SK-N-DZ (cell line): ENCODE measurements at places on chromosomes 4 and X.
A peak's percentile ranks its signal among the peaks of the same experiment; 100 is the strongest.

DNA sequence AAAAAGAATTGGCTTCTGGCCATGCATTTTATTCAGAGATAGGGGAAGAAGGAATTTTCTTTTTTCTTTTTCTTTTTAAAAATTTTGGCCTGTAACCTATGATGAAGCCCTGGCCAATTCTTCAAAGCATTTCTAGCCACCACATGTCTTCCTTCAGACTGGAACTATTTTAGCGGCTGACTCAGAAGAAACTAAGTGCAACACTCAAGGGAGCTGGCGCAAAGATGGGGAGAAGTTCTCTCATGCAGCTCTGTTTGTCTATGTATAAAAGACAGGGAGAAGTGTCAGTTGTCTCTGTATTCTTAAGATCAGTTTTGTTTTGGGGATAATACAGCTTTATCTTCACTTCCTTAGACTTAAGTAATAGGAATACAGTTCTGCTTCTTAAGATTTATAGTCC is 46.1 kb downstream of the MBNL3 start:
- no peak for DNase-seq

DNA sequence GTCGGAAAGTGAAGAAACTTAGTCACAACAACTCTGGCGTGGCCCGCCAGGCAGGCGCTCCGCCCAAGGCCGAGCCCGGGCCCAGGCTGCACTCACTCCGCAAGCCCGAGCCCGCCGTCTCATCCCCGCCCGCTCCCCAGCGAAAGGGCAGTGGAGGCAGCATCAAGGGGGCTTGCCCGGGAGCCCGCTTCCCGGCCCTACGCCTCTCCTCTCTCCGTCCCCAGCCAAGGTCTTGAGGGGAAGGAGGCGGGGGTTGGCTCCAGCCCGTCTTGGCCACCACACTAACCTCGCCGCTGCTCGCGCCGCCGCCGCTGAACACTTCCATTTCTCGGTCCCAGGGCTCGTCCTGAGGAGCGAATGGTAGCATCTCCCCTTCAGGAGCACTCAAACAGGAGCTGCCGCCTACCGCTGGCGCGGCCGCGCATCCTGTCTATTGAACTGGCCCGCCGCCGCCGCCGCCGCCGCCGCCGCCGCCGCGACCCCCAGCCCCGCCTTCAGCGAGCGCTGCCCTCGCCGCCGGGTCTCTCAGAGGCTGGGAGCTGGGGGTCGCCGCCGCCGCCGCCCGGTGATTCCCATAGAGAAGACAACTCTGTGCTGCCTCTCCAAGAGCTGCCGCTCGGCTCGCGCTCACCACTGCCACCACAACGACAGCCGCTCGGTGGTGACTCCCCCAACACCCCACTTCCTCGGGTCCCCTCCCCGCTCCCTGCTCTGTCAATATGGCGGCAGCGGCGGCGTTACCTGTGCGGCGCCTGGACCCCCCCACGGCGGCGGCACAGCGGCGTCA is at the start of gene RPS6KA6:
RPS6KA6 (minus strand) TSS at position 667 of the 787 bp plus-strand sequence; CDS start at position 367, 300 bp downstream.
- DNase-seq = peak; percentile 51

DNA sequence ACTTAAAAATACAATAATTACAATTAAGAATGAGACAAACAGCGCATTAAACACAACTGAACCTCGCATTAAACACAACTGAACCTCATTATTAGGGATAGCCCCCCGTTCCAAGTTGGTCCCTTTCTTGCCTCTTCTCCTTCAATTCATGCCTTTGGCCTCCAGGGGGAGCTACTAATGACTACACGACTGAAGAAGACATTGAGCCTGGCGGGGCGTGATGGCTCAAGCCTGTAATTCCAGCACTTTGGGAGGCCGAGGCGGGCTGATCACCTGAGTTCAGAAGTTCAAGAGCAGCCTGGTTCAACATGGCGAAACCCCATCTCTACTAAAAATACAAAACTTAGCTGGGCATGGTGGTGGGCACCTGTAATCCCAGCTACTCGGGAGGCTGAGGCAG is 56.4 kb upstream of the NWD2 start:
- no peak for DNase-seq

GRCh38 chr4:148004228-148004857 is 272.5 kb downstream of the ARHGAP10 start:
- DNase-seq = no peak

DNA sequence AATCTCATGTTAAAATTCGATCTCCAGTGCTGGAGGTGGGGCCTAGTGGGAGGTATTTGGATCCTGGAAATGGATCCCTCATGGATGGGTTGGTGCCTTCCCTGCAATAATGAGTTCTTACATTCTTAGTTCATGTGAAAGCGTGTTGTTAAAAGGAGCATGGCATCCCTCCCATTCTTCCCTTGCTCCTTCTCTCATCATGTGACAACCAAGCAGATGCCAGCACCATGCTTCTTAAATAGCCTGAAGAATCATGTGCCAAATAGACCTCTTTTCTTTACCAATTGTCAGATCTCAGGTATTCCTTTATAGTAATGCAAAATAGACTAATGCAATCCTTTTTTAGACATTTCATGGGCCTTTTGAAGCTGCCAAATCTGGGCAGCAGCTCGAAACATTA is 29.0 kb upstream of the CLNK start:
- DNase-seq = no peak
